Subcutaneous preadipocyte (primary cell): ENCODE measurements at places on chromosomes 12 and 14. TPM values are rescaled to one million over a fixed set of nuclear protein-coding genes. Genes with fewer than 3 reads are reported as not detected.

Gene NOPCHAP1
- total RNA-seq = 7.3 and 8.8 TPM in 2 replicates

Gene RNF212B
- not detected in 2 replicates for total RNA-seq

Gene SELPLG
- total RNA-seq = 0.73 and 0.98 TPM in 2 replicates

Gene SRRM4
- total RNA-seq = not detected in 2 replicates

Gene LIN7A
- total RNA-seq = 6.3 and 8.5 TPM in 2 replicates

Gene NXPH4
- total RNA-seq = 0.73 and 0.98 TPM in 2 replicates

Gene ARF6
- 55.1 and 85.2 TPM in 2 replicates for total RNA-seq

Gene RNASE7
- total RNA-seq = not detected in 2 replicates

Gene FGD4
- 7.0 and 9.2 TPM in 2 replicates for total RNA-seq

Gene KRT1
- not detected in 2 replicates for total RNA-seq

Gene PAX9
- 0.37 and 0.39 TPM in 2 replicates for total RNA-seq

Gene SYNDIG1L
- not detected in 2 replicates for total RNA-seq
